ENCODE measurements at places on chromosomes 2 and 18. TPM values are rescaled to one million over a fixed set of nuclear protein-coding genes. Genes with fewer than 3 reads are reported as not detected.

The MC4R gene
- total RNA-seq: not detected

- H3K27ac ChIP-seq: no peak overlapping the region
- no peaks in the 10 kb centered on the region for H3K4me1 ChIP-seq
- H3K36me3 ChIP-seq: no peaks in the 10 kb centered on the region
- DNase-seq: no peak
- H3K27me3 ChIP-seq: peaks cover 9% of the 10 kb centered on the region
- H3K4me3 ChIP-seq: no peak overlapping the region
These were observed 691.0 kb downstream of the ZEB2 start for GRCh38 chr2:143828763-143829537.

The ZAP70 gene
- total RNA-seq: 198 TPM

The FASTKD2 gene
- 44.5 TPM for total RNA-seq

- peaks cover 12% of the 10 kb centered on the region for H3K27me3 ChIP-seq
- H3K36me3 ChIP-seq: no peaks in the 10 kb centered on the region
- DNase-seq: no peak
These were observed 99.4 kb upstream of the MSH2 start for GRCh38 chr2:47303341-47304148.

DNA sequence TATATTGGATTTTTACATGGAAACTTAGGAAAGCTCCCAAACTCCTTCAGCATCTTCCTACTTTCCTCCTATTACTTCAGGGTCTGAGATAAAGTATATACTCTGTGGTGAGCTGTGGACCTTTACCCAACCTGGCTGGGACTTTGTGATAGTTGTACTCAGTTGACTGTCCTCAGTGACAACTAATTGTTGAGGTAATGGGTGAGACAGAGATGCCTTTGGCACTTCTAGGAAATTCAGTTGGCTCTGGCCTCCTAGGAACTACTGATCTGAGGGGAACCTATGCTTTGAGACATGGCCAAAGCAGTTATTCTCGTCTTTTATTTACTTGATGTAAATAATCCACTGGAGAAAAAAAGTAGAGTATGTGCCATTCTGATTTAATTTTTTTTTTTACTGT is 39.4 kb upstream of the ZNF638 start:
- H3K4me3 ChIP-seq: no peak overlapping the region
- H3K27me3 ChIP-seq: peaks cover 16% of the 10 kb centered on the region
- H3K4me1 ChIP-seq: no peaks in the 10 kb centered on the region
- no peak for DNase-seq
- no peaks in the 10 kb centered on the region for H3K36me3 ChIP-seq
- H3K27ac ChIP-seq: no peak overlapping the region
